ENCODE measurements at places on chromosomes 1 and 21.

DNA sequence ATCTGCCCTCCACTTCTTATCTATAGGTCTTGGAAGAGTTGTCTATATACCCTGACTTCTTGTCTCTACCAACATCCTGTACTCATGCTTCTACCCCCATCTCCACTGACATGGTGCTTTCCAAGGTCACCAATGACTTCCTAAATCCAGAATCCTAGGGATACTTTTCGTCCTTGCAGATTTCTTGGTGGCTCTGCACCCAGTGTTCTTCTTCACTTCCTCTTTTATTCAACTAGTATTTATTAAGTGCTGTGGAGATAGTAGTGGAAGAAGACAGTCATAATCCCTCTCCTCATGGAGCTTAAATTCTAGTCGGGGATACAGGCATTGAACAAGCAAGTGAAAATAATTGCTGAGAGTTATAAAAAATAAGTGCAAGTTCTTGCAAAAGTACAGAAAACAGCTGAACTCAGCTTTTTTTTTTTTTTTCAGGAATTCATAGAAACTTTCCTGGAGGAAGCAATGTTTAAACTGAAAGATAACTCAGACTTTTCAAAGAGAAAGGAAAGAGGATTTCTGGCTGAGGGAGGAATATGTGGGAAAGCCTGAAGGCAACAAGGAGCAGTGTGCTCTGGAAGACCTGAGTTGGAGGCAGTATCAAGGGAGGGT, 38.2 kb upstream of the CYP4B1 start:
- DNase-seq: no peak

- DNase-seq: no peak
Observed at GRCh38 chr1:64518692-64519481, 49.0 kb downstream of the CACHD1 start.

DNA sequence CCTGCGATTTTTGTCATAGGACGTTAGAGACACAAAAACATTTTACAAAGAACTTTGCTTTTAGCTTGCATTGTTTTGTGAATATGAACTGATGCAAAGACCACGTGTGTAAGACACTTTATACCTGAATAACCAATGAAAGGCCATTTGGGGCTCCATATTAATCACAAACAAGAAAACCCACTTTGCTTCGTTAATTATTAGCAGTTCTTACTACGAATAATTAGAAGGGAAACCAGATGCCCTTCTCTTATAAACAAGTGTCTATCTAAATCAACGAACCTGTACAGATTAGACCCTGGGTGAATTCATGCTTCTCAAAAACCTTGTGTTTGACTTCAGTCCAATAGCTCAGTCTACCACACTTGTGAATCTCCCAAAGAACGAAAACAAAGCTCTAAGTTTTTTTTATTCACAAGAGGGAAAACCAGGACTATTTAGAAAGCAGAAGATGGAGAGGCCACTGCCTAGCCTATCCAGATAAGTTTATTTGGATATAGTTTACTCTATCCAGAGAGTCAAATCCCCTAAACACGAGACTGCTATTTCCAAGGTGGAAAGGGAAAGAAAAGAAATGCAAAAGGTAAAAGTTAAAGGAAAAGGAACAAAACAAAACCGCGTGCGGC, 897 bp downstream of the CYYR1 start:
- no peak for DNase-seq

- peak; percentile 92 for DNase-seq
Observed at GRCh38 chr1:212488436-212489283, 55.9 kb downstream of the NENF start.

DNA sequence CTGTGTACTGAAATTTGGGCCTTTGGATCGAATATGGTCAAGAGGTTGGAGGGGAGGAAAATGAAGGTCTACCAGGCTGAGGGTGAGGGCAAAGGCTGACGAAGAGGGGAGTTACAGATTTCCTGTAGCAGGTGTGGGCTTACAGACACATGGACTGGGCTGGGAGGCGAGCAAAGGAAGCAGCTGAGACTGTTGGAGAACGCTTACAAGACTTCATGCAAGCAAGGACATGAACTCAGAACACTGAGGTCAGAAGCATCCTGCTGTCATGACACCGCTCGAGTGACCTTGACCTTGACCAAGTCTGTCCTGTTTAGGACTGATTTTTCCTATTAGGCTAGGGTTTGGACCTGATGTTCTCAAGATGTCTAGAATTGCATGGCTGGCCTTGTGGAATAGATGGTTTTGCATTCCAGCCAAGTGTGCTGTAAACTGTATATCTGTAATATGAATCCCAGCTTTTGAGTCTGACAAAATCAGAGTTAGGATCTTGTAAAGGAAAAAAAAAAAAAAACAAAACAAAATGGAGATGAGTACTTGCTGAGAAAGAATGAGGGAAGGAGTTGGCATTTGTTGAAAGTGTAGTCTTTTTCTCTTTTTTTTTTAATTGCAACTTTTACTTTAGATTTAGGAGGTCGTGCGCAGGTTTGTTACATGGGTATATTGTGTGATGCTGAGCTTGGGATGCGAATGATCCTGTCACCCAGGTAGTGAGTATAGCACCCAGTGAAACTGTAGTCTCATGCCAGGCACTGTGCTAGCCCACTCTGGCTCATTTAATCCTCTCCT, 5.8 kb downstream of the ELF3 start:
- no peak for DNase-seq

All from inflammatory macrophage treated with lipopolysaccharide for 1 hour (primary cell).